Activated CD8-positive, alpha-beta memory T cell treated with anti-CD3 and anti-CD28 coated beads for 1 hour (primary cell): ENCODE measurements at places on chromosomes 16 and 17.
A peak's percentile ranks its signal among the peaks of the same experiment; 100 is the strongest.

DNA sequence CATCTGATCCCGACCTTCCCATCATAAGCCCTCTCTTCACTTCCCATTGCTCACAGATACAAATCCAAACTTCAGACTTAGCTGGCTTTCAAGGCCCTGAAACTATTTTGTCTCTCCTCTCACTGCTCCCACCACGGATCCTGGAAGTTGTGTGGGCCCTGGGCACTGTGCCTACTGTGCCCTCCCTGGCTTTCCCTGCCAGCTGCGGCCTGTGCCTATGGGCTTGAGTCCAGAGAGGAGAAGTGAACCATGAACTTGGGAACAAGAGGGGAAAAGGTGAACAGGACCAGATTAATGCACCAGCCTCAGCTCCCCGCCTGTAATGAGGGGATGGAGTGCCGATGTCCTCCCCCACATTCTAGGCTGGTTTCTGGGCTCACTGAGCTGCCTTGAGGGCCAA is 18.9 kb upstream of the KCNJ12 start:
- DNase-seq: no peak

DNA sequence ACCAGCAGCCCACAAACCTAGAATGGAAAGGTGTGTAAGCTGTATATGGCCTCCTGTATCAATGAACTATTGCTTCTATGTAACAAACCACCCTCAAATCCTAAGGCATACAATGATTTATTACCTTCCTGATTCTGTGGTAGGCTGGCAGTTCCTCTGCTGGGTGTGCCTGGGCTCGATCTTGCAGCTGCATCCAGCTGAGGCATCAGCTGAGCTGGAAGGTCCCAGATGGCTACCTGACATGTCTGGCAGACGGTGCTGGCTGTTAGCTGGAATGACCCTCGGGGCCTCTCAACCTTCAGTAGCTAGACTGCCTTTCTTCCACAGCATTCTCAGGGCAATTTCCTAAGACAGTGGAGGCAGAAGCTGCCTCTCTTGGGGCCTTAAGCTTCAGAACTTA is 152.7 kb downstream of the RAB11FIP4 start:
- DNase-seq: no peak

DNA sequence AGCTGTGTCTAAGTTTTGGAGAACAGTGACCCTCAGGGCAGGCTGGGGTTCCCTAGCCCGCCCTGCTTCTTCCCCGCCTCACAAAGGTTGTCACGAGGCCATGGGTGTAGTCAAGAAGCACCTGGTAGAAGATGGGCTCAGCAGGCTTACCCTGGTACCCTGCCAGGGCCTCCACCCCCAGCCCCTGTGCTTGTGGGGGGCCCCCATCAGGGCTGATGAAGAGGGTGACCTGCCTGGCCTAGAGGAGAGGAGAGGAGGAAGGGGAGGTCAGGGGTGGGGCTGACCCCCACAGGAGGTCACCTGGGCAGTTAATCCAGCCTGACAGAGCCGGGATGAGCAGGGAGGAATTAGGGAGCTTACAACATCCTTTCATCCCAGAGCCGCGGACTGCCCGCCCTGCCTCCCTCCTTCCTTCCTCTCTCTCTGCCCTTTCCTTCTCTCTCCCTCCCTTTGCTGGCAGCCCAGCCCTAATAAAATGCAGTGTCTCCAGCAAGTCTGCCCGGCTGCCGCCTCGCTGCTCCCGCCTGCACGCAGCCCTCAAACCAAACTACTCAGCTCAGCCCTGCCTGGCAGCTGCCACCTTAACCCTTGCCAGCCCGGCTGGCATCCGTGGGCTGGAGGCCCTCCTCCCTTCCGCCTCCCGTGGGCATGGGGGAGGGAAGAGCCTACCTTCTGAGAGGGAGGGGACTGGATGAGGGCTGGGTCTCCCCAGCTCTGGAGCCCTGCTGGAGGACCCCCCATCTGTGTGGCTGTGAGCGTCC is 7.2 kb downstream of the DLX3 start:
- no peak for DNase-seq

DNA sequence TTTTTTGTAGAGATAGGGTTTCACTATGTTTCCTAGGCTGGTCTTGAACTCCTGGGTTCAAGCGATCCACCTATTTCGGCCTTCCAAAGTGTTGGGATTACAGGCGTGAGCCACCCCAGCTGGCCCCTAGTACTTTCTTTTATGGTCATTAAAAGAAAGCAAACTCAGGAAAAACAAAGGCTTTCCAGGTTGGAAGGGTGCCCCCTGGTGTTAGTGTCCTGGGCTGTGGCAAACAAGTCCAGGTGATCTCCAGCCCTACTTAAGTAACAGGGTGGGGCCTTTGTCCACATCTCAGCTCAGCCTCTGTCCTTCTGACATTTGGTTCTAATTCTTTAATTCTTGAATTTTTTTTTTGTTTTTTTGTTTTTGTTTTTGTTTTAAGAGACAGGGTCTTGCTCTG is 6.9 kb downstream of the IGFBP4 start:
- peak; percentile 19 for DNase-seq

GRCh38 chr17:2042933-2043332 is 1.1 kb downstream of the OVCA2 start:
- no peak for DNase-seq

- no peak for DNase-seq
These were observed 30.3 kb downstream of the CDK5R1 start for GRCh38 chr17:32516940-32517701.

GRCh38 chr17:63440127-63440769 is 5.9 kb downstream of the CYB561 start:
- DNase-seq: no peak

DNA sequence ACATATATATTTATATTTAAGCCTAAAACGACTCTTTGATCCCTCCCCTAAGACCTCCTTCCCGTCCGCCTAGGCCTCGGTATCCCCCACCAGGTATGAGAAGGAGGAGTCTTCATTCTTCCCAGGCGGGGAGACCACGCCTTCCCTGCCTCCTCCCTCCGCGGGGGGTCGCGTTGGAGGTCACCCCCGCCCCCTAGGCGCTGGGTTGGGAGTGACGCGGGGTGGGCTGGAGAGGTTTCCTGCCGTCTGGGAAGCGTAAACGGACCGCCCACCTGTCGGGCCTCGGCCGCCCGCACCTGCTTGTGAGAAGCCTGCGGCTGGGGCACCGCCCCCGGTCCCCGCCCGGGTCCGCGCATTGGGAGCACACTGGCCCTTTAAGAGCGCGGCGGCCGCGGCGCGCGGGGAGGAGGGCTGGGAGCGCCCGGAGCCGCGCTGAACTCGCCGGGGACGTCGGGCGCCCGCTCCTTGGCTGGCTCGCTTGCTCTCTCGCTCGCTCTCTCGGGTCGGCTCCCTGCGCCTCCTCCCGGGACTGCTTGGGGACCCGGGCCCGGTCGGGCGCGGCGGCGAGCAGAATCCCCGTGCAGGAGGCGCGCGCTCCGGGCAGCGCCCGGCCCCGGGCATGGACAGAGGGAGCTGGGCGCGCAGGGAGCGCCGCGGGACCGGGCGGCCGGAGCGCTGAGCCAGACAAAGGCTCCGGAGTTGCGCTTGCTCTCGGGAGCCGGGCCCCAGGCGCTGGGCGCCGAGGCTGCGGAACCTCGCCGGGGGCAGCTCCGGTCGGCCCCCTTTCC is at the start of gene MMP15:
Gene MMP15, plus strand, starts transcription at position 404 of the 788 bp plus-strand sequence. CDS start 597 bp downstream, outside the sequence.
- no peak for DNase-seq

GRCh38 chr17:1188812-1189504 is 9.2 kb upstream of the ABR start:
- DNase-seq: no peak

GRCh38 chr17:13359774-13360173 is 242.0 kb downstream of the HS3ST3A1 start:
- no peak for DNase-seq

GRCh38 chr16:72467157-72467759 is 295.3 kb upstream of the PMFBP1 start:
- DNase-seq: no peak

DNA sequence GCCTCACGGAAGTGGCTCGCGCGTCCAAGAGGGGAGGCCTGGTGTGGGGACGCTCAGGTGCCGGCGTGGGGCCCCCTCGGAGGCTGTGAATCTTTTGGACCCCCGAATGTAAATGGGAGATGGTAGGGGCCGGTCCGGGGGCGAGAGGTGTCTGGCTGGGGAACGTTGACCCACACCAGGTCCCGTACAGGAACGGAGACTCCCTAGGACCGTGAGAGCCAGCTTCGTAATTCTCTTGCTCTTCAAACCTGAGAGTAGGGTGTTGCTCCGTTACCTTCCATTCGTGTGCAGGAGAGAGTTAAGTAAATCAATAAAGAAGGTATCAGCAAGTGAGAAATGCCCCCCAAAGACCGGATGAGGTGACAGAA is 481 bp downstream of the LYRM1 start:
- DNase-seq: no peak

DNA sequence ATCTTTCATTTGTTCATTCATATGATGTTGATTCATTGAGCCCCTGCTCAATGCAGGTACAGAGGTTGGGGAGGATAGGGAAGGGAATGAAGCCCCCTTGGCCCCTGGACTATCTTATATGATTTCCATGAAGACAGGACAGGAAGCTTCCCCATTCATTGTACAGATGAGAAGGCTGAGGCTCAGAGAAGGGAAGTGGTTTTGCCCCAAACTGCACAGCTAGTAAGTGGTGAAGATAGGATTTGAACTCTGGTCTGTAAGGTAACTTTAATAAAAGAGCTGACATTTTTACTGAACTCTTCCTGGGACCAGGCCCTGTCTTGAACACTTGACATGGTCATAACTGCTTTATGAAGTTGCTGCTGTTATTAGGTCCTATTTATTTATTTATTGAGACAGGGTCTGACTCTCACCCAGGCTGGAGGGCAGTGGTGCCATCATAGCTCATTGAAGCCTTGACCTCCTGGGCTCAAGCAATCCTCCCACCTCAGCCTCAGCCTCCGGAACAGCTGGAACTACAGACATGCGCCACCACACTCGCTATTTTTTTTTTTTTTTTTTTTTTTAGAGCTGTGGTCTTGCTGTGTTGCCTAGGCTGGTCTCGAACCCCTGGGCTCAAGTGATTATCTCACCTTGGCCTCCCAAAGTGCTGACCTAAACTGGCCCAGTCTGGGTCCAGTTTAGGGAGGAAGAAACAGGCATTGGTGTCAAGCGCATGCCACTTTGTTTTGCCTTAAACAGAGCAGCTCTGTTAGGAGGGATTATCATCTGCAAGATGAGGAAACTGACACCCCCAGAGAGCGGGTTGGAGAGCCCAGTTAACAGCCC is 5.0 kb downstream of the CTF1 start:
- no peak for DNase-seq

DNA sequence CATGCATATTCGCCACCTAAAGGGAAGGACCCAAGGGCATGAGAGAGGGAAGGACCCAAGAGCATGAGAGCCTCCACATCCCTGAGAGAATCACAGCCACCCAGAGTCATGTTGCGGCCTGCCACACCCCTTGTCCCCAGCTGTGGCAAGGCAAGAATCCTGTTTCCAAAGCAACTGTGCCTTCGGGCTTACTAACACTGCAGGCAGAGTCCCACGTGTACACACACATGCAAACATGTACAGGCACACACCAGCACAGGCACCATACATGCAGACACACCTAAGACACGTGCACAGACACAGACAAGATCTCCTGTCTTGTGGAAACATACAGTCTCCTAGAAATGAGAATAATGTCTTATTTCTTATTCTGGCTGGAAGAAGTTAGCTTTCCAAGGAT is 92.4 kb upstream of the CDYL2 start:
- DNase-seq: no peak

- DNase-seq: no peak
These were observed 143.4 kb upstream of the HS3ST2 start for GRCh38 chr16:22670551-22671041.

GRCh38 chr16:7330709-7331108 is 1.9 kb upstream of the RBFOX1 start:
- DNase-seq: no peak

GRCh38 chr17:58813712-58814111 is 58.1 kb downstream of the PPM1E start:
- no peak for DNase-seq

DNA sequence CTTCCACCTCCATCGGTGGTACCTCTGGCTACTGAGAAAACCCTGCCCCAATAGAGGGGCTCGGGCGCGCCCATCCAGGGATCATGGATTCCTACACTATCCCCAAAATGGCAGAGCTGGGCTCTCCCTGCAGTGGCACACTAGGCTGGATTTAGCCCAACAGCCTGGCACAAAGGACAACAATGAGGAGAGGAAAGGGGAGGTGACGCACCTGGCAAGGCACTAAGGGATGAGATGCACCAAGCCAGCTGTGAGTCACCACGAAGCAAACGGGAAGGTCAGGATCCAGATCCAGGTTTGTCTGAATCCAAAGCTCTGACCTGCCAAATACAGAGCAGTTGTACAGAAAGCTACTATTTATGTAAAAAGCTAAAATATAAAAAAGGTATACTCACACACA is 18.1 kb downstream of the UBE2O start:
- no peak for DNase-seq

DNA sequence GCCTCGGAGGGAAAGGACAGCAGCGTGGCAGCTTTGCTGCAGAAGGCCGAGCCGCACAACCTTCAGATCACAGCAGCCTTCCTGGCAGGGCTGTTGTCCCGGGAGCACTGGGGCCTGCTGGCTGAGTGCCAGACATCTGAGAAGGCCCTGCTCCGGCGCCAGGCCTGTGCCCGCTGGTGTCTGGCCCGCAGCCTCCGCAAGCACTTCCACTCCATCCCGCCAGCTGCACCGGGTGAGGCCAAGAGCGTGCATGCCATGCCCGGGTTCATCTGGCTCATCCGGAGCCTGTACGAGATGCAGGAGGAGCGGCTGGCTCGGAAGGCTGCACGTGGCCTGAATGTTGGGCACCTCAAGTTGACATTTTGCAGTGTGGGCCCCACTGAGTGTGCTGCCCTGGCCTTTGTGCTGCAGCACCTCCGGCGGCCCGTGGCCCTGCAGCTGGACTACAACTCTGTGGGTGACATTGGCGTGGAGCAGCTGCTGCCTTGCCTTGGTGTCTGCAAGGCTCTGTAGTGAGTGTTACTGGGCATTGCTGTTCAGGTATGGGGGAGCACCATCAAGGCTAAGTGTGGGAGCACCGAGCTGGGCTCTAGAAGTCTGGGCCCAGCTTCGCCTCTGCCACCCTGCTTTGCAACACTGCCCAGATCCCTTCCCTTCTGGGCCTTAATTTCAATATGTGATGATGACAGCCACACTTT is 18.6 kb downstream of the NOD2 start:
- no peak for DNase-seq

- no peak for DNase-seq
These were observed 28.7 kb downstream of the UNK start for GRCh38 chr17:75813081-75814020.

- DNase-seq: no peak
These were observed 59.4 kb upstream of the SIAH1 start for GRCh38 chr16:48444574-48444973.

GRCh38 chr17:9984768-9985167 is 79.7 kb upstream of the RCVRN start:
- no peak for DNase-seq

GRCh38 chr17:45222014-45222288 is 266 bp downstream of the FMNL1 start:
- DNase-seq: no peak
